ENCODE measurements at places on chromosomes 13 and 19.

- no peak for DNase-seq
Observed at GRCh38 chr19:5046339-5047039, 77.6 kb downstream of the KDM4B start.

GRCh38 chr19:23525276-23525852 is 130.1 kb upstream of the ZNF91 start:
- DNase-seq, result no peak

DNA sequence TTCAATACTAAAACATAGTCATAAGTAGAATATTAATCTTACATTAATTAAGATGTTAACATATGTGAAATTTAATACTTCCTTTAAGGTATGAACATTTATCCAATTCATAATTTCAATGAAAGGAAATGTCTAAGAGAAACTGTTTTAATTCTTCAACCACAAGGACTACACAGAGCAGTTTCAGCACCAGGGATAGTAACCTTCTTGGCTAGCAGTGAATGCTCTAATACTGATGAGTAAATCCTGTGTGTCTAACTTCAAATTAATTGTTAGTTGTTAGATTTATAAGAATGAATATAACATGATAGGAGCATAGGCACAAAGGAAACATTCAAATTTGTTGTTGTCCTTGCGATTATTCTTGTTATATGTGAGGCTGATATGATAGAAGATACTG is 15.6 kb upstream of the NBEA start:
- DNase-seq, result peak; percentile 39

GRCh38 chr13:63983366-63983765 is 2567.7 kb upstream of the PCDH20 start:
- no peak for DNase-seq

GRCh38 chr19:43799502-43800142 is 2.6 kb downstream of the LYPD5 start:
- no peak for DNase-seq

GRCh38 chr13:42413484-42413815 is 141.5 kb downstream of the AKAP11 start:
- no peak for DNase-seq

DNA sequence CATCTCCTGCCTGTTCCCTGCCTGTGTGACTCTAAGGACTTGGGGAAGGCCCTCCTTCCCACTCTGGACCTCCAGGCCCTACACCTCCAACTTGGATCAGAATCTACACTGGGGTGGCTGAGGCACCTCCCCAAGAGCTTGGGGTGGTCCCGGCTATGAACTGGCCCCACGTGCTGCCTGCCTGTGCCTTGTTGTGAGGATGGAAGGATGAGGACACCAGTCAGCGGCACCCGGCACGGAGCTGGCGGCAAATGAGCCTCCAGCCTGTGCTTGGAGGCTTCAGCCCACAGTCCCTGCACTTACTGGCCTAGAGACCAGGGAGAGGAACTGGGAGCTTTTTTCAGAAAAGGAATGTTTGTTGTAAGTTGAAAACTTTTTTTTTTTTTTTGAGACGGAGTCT is 8.5 kb downstream of the AKAP8 start:
- DNase-seq, result no peak

DNA sequence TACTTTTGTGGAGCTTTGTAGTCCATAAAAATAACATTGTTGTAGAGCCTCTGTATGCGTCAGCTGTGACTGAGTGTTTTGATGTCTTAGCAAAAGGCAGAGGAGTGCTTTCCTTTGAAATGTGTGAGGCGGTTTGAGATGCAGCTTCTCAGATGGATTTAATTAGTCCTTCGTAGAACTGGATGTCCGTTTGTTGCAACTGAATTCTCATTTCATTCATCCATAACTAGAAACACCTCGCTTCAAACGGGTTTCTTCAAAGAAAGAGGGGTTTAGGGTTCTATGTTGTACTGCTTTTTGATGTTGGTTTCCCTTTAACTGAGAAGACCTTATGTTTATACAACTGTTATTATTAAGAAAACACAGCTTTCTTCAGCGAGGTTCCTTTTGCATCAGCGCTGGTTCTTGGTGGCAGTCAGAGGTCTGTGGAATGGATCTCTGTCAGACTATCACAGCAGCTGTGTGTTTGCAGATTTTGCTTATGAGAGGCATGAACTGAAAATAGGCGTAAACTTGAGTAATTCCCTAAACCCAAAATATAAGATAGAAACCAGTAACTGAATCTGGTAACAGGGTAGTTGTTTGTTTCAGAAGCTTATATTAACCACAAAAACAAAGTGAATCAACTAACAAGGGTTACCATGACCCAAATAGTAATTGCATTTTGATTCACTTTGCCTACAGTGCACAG is 194.4 kb downstream of the GGACT start:
- DNase-seq, result peak; percentile 68

DNA sequence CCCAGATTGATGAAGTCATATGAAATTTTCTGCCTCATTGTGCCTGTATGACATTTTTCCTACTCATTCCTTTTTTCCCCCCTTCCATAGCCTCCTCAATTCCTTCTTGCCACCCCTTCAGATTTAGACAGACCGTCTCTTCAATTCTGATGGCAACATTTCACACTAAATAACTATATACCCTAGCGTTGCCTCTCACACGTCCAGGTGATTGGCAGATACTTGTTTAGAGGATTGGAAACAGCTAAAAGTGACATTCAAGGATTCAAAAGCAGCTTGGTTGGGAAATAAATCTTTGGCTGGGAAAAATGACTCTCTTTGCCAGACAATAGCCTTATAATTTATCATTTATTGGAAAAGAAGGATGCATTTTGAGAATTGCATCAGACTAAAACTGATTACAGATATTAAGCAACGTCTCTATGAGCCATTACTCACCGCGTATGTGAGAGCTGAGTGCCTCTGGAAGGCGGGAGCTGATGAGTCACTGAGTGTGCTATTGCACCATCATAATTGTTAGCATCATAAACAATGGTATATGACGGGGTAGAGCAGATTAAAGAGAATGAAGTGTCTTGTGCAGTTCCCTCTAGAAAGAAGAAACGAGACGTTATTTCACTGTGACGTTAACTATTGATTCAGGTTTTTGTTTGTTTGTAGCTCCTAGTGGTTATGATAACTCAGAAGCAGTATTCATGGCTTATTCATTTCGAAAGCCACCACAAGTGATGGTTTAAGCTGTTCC is 61.1 kb upstream of the FAM216B start:
- no peak for DNase-seq

DNA sequence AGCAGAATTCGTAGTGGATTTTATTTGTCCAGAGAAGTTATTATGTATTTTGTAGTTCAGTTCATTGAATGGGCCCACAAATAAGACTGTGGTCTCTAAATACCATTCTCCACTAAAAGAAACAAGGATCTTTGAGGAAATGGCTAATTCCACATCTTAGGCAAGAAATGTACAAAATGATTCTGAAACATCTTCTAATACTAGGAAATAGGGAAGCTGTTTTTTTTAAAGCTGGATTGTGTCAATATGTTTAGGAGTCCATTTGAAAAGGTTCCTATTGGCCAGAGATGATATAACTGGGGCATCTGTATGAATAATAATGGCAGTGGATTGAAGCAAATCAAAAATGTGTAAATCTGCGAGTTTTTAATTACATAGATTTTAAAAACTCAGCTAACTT is 88.5 kb upstream of the SIAH3 start:
- DNase-seq, result no peak

DNA sequence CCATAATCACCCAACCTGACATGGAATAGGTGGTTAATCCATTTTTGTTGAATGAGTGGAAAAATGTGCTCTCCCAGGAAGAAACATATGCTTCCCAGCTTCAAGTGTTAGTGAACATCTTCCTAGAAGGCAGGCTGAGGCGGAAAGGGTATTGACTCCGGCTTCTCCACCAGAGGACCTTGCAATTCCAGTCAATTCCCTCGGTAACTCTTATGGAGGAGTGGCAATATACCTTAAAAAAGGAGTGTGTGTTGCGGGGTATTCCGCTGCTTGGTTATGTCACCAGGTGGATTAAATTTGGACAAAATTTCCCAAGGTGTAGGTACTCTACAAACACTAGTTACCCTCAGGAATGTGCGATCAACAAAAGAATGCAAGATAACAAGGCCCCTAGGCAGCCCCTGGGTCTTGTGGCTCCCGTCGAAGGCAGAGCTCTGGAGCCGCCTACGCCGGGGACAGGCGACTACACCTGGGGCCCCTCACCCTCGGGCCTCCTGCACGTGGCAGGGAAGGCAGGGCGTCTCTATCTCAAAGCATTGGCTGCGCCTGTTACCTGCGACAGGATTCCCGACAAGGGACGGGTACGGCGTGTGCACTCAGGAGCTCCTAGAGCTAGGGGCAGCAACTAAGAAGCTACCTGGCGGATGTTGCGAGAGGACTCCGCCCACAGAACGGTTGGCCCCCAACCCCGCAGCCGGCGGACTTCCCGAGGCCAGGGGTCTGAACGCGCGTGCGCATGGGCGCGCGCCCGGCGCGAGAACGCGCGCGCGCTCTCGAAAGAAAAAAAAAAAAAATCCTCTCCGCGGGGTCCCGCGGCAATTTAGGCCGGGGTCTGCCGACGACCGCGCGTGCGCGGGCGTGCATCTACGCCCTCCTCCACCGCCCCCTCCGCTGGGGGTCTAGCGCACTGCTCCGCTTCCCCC is at the start of gene WDR87:
Gene WDR87, minus strand, starts transcription at position 649 of the 923 bp plus-strand sequence. CDS start 8,355 bp downstream, outside the sequence.
- peak; percentile 61 for DNase-seq

- no peak for DNase-seq
Observed at GRCh38 chr13:69947582-69947981, 160.0 kb upstream of the ATXN8OS start.

- DNase-seq, result no peak
Observed at GRCh38 chr13:111058796-111059506, 56.2 kb upstream of the ARHGEF7 start.

DNA sequence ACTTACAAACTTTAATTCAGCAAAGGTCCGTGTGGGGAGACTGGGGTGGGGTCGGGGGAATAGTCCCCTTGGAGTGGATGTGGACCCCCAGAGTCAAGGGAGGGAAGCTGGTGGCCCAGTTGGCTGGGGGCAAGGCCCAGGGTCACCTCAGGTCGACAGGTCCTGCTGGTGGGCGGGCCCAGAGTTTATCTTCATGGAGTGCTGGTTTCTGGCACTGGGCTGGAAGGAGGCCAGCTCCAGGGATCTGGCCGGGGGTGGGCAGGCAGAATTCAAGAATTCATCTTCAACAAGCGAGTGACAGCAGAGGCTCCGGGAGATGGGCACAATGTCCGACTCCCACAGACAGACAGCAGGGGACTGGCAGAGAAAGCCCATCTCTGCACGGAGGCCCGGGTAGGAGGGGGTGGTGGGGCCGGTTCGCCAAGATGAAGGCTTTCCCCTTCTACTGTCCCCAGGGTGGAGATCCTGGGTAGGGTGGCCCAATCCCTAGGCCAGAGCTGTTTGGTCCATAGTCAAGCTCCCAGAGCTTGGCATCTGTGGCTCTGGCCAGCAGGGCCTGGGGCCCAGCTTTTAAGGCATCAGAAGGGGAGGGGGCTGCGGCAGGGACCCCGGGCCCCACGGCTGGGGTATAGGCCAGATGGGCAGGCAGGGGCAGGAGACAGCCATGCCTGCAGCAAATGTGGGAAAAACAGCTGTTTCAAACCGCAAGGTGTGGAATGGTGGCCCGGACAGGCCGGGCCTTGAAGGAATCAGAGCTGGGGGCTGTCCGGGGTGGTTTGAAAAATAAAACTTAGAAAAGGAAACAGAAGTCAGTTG is 622 bp upstream of the FDX2 start:
- no peak for DNase-seq

GRCh38 chr13:38944219-38944618 is 46.4 kb downstream of the STOML3 start:
- no peak for DNase-seq

DNA sequence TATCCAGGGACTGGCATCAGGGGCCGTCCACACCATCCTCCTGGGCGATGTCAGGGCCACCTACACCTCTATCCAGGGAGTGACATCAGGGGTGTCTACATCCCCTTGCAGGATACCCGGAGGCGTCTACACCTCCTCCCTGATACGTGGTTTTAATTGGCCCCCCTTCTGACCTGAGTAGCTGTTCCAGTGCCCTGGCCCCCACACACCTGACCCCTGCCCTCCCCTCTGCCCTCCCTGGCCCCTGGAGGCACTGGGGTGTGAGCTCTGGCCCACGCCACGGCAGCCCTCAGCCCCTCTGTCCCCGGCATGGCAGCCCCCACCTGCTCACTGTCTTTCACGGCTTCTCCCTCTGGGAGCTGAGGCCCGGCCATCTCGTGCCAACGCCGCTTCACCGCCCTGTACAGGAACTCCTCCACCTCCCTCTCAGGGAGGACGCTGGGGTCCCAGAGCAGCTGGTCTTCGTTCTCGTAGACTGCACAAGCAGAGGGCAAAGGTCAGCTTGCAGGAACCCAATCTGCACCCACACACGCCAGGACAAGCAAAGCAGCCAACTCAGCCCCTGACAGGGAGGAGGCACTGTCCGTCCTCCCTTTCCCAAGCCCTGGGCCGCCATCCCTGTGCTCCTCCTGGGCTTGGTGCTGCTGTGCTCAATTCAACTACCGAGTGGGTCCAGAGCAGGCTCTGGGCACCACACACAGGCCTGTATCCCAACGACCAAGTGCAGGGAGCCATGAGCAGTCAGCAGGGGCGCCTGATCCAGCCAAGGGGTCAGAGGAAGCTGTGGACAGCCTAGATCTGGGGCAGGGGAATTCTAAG is 22.2 kb upstream of the PLPP2 start:
- no peak for DNase-seq

DNA sequence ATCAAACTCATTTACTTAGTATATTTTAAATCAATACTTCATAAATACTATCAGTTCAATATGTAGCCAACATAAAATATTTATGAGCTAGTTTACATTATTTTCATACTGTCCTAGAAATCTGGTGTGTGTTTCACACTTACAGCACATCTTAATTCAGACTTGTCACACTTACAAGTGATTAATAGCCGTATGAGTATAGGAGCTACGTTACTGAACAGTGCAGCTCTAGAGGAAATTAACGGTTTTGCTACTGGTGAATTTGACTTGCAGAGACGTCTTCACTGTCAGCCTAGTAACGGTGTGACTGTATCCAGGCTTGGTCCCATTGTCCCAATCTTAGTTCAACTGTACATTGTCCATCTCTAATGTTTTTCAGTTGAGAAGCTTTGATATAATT is 33.7 kb upstream of the POSTN start:
- no peak for DNase-seq

Measured in Jurkat, Clone E6-1 (cell line).